Stimulated activated CD8-positive, alpha-beta memory T cell treated with anti-CD3 and anti-CD28 coated beads, Interleukin-7, amount 100 ng/mL, for 1 hour (primary cell): ENCODE measurements at places on chromosomes 16 and 17.

DNA sequence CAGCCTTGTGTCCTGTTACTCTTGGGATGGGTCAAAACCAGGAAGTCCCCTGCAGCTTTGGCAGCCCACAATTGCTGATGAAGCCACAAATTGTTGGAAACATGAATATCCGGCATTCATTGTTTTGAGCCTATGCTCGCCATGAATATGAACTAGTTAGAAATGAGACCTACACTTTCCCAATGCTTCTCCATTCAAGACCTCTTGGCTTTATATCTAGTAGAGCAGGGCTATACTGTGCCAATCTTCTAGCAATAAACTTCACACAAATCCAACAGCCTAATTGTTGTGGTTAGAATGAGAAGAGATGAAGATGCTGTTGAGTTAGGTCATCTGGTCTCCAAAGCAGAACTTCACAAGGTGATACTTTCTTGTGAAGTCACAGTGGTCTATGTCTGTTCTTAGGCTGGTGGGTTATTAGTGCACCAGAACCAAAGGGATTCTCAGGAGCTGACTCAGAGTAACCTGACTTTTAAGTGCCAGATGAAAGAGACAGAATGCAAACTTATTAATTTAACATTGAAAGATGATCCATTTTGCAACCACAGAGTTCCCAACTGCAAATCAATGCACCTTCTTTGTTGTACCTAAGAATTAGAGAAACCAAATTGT is 13.7 kb upstream of the KRT23 start:
- no peak for DNase-seq

DNA sequence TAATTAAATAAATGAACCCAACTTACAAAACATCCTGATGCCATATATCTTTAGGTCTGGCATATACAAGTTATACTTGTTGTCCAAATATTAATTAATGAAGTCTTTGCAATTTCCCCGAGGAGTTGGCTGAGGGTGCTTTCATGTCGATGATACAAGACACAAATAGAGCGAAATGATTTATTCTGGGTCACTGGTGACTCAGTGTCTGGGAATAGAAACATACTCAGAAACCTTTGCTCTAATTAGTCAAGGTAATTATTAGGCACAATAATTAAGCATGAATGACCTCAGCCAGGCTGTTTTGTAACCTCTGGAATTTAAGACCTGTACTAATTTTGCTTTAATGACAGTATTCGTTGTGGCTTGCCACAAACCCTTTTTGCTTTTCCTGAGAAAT is 37.0 kb upstream of the HAPSTR1 start:
- no peak for DNase-seq

- DNase-seq: no peak
Measured at GRCh38 chr16:2343211-2343610, 2.7 kb upstream of the ABCA3 start.

DNA sequence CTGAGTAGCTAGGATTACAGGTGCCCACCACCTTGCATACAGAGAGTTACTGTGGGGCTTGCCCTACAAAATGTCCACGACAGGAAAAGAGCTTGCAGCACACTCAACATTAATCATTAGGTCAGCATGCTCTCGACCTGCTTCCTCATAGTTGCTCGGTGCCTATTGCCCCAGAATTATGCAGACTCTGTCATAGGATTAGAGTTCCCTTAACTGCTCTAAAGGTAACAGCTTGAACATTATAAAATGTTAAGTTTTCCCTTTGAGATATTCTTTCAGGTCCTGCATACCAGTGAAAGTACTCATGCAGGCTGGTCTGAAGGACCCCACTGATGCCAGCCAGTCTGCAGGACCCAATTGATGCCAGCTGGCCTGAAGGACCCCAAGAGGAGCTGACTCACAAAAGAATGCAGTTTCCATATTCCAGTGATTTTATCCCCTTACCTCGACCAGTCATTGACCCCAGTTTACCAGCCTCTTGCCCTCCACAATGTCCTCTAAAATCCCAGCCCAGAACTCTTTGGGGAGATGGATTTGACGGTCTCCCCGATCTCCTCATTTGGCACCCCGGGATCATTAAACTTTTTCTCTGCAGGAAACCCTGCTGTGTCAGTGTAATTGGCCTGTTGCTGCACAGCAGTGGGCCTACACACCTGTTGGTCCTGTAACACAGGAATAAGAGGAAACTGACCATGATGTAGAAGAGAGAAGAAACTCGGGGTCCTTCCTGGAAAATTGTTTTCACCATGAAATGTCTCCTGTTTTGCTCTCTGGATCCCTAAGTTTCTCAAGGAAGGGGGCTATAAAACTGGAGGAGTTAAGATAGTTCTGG is 10.6 kb downstream of the ICAM2 start:
- no peak for DNase-seq

DNA sequence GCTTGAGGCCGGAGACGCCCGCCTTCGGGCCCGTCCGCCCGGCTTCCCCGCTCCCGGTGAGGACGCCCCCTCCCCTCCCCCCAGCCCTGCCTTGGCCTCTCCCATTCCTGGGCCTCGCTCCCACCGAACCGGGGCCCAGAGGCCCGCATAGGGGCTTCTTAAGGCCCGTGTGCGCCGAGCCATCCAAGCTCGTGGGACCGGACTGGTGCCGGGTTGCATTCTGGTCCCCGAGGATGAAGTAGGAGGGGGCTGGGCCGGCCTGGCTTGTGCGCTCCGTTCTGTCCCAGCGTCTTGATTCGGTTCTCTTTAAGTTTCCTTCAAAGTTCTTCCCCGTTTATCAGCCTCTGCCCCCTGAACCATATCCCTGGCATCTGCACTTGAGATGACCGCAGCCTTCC is 488 bp downstream of the SENP3 start:
- no peak for DNase-seq

GRCh38 chr16:53433930-53434376 is 318 bp upstream of the RBL2 start:
- no peak for DNase-seq

DNA sequence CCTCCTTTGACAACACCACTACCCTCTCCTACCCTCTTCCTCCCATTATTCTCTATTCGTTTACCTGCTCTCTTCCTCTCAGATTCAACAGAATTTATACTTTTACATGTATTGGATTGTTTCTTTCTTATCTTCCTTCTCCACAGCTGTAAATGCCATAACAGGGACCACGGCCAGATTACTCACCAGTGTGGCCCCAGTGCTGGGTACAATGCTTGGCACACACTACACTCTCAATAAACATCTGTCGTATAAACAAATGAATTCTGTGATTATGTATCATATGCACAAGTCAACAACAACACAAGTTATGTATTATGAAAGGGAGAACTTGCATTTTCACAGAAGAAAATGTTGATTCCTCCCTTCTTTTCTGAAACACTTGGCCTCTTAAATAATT is 20.0 kb downstream of the AARSD1 start:
- DNase-seq: no peak

- no peak for DNase-seq
Measured at GRCh38 chr17:79621151-79621943, 10.5 kb upstream of the RBFOX3 start.

DNA sequence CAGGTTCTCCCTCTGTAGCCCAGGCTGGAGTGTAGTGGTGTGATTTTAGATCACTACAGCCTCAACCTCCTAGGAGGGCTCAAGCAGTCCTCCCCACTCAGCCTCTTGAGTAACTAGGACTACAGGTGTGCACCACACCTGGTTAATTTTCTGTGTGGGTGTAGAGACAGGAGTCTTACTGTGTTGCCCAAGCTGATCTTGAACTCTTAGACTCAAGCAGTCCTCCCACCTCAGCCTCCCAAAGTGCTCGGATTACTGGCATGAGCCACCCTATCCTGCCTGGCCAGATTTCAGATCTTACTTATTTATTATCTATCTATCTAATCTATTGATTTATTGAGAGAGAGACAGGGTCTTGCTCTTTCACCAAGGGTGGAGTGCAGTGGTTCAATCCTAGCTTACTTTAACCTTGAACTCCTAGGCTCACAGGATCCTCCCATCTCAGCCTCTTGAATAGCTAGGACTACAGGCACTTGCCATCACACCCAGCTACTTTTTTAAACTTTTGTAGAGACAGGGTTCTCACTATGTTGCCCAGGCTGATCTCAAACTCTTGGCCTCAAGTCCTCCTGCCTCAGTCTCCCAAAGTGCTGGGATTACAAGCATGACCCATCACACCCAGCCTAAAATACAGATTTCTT is 61.8 kb downstream of the TUBD1 start:
- DNase-seq: no peak

DNA sequence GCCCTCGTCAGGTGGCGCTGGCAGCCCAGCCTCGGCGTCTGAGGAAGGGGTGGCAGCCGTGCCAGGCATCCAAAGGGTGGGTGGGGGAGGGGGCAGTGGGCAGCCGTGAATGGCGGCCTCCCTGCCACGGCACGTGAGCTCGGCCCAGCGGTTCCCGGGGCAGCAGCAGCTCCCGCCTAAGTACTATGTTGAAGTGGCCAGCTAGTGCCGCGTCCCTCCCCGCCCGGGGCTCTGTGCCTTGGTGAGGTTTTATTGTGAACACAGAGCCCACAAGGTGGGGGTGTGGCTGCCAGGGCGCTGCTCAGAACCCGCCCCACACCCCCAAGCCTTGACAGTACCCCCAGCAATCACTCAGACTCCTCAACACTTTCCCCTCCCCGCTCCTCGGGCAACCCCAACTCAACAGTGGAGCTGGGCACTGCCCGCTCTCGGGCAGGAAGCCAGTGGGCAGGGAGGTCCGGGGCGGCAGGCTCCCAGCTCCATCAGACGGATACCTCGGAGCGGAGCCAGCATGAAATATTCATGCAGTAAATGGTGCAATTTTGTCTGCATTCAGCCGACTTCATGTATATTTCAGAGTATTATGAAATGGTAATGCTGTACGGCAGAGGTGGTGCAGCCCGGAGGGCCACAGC is 80.4 kb downstream of the ENGASE start:
- no peak for DNase-seq
